ENCODE measurements at places on chromosomes 5 and 9.

- no peak for DNase-seq
Observed at GRCh38 chr9:4831119-4831518, 38.4 kb downstream of the RCL1 start.

GRCh38 chr5:93831449-93831848, 90.0 kb upstream of the POU5F2 start:
- no peak for DNase-seq

DNA sequence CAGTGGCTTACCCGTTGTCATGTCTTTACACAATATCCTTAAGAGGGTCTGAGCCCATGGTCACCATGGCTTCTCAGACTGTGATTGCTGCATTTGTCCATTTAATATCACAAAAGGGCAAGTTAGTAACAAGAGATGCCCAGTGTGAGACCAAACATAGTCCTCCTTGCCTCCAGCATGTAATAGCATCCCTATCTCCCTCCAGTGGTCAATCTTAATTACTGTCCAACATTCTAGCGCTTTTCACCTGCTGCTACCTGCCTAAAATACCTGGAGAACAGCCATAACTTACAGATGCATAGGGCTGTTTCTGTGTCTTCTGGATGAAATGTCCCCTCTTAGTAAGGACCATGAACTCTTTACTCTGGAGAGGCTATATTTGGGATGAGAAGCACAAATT, 267.2 kb upstream of the DAB2 start:
- DNase-seq = no peak

- peak; percentile 77 for DNase-seq
Observed at GRCh38 chr5:59608745-59609144, 284.8 kb downstream of the PDE4D start.

GRCh38 chr9:89477811-89478630, 19.9 kb downstream of the SEMA4D start:
- peak; percentile 79 for DNase-seq

DNA sequence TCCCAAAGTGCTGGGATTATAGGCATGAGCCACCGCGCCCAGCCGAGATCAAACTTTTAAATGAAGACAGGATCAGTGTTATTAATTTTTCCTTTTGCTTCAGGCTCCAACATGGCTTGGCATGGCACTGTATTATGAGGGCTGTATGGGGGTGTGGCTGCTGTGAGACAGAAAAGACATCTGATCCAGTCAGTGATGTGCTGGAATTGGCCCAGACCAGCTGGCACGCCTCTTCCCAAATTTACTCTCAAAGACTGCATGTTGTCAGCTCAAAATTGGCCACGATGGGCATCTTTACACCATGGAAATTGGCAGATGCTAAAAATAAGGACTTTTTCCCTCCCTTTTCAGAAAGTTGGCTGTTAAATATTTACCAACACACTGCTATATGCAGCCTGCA, 12.1 kb upstream of the COL27A1 start:
- DNase-seq = no peak

- no peak for DNase-seq
Observed at GRCh38 chr5:60055168-60055567, 161.6 kb upstream of the PDE4D start.

DNA sequence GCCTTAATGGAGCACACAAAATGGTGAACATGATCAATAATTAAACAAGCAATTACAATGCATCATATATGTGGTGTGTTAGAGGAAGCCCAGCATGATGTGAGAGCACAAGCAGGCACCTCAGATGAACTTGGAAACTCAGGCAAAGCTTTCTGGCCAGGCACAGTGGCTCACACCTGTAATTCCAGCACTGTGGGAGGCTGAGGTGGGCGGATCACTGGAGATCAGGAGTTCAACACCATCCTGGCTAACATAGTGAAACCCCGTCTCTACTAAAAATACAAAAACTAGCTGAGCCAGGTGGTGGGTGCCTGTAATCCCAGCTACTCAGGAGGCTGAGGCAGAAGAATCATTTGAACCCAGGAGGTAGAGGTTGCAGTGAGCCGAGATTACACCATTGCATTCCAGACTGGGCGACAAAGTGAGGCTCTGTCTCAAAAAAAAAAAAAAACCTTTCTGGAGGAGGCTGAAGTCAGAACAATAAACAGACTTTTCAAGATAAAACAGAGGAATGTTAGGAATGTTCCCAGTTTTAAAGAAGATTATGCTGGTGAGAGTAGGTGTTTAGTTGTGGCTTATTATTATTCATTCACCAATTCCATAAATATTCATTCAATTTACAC, 159.4 kb downstream of the CEMIP2 start:
- DNase-seq = no peak

DNA sequence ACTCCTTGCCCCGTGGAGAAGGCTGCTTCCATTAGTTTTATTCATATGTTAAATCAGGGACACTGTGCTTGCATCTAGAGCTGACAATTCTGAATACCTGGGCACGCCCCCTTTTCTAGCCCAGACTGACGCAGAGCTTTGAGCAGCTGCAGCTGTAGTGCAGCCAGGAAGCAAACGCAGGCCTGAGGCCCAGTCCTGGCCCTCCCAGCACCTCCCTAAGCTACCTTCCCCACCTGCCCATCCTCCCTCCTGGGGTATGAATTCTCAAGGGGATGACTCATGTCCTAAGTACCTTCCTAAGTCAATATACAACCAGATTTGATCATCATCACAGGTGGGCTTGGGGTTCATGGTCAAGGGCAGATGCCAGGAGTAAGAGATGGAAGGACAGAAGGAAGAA, 3.5 kb downstream of the PHF19 start:
- DNase-seq = no peak

GRCh38 chr9:130453487-130453886, 8.7 kb downstream of the ASS1 start:
- no peak for DNase-seq

Measured in activated CD4-positive, alpha-beta T cell treated with anti-CD3 and anti-CD28 coated beads, Interleukin-2, Interleukin-4, amounts not matched to agents 100 ng/mL and 50 ng/mL, durations not matched to agents 16 hours and 8 hours (primary cell).